ENCODE measurements at places on chromosomes 11 and 22.
A peak's percentile ranks its signal among the peaks of the same experiment; 100 is the strongest.

- no peak for DNase-seq
- no peaks in the 10 kb centered on the region for H3K27me3 ChIP-seq
- H3K4me3 ChIP-seq, result no peak overlapping the region
Measured at GRCh38 chr11:78213526-78214330, 25.0 kb downstream of the USP35 start.

GRCh38 chr11:96322775-96323641, 20.0 kb downstream of the MAML2 start:
- DNase-seq, result no peak
- no peaks in the 10 kb centered on the region for H3K27me3 ChIP-seq

GRCh38 chr11:48107188-48107704, 109.4 kb upstream of the OR4B1 start:
- no peaks in the 10 kb centered on the region for H3K27me3 ChIP-seq
- H3K4me1 ChIP-seq, result no peaks in the 10 kb centered on the region
- DNase-seq, result no peak
- H3K4me3 ChIP-seq, result no peak overlapping the region
- H3K36me3 ChIP-seq, result no peaks in the 10 kb centered on the region

DNA sequence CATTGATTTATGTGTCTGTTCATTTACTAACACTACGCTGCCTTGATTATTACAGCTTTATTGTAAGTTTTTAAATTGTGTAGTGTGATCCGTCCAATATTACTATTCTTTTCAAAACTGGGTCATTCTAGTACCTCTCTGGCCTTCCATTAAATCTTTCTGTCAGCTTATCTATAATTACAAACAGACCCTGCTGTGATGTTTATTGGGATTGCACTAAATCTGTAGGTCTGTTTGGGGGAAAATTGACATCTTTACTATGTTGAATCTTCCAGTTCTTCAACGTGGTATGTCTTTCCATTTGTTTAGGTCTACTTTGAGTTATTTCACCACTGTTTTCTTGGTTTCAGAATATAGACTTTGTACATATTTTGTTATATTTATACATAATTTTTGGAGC, 15.6 kb downstream of the CABIN1 start:
- H3K4me1 ChIP-seq, result no peaks in the 10 kb centered on the region
- no peaks in the 10 kb centered on the region for H3K36me3 ChIP-seq
- no peaks in the 10 kb centered on the region for H3K27me3 ChIP-seq
- H3K4me3 ChIP-seq, result no peak overlapping the region
- no peak overlapping the region for H3K27ac ChIP-seq
- DNase-seq, result no peak

DNA sequence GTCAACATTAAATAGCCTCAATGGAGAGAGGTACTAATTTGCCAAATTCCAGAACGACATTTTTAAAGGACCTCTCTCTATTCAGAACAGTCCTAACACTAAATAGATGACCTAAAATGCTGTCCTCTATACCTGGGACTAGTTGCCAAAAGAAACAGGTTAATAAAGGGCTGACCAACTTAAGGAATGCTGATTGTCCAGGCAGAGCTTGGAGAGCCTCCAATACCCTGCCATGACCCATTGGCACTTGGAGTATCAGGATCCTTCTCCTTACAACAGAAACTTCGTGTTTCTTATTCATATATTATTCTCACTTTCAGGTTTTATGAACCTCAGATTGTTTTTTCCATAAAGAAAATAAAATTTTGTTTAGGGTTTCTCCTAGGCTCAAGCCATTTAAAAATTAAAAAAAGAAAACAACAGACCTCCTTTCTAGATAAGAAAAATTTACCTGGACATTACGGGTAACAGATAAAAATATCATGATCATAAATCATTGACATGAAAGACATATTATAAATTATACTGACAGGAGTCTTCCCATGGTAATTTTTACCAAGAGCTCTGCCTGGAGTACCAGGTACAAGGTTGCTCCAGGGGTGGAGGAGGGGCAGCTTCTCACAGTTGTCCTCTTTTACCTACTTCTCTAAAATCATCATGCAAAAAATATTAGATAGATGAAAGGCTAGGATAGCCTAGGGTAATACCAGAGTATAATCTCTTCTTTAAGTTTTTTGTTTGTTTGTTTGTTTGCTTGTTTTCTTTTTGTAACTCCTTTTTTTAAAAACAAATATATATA, 2.0 kb downstream of the LRRC4C start:
- H3K36me3 ChIP-seq, result no peaks in the 10 kb centered on the region
- no peak for DNase-seq
- no peak overlapping the region for H3K4me3 ChIP-seq

GRCh38 chr11:59192446-59193020, 20.2 kb downstream of the MPEG1 start:
- no peak for DNase-seq
- H3K4me1 ChIP-seq, result peaks cover 2% of the 10 kb centered on the region
- H3K27ac ChIP-seq, result no peak overlapping the region
- H3K36me3 ChIP-seq, result no peaks in the 10 kb centered on the region
- no peak overlapping the region for H3K4me3 ChIP-seq

DNA sequence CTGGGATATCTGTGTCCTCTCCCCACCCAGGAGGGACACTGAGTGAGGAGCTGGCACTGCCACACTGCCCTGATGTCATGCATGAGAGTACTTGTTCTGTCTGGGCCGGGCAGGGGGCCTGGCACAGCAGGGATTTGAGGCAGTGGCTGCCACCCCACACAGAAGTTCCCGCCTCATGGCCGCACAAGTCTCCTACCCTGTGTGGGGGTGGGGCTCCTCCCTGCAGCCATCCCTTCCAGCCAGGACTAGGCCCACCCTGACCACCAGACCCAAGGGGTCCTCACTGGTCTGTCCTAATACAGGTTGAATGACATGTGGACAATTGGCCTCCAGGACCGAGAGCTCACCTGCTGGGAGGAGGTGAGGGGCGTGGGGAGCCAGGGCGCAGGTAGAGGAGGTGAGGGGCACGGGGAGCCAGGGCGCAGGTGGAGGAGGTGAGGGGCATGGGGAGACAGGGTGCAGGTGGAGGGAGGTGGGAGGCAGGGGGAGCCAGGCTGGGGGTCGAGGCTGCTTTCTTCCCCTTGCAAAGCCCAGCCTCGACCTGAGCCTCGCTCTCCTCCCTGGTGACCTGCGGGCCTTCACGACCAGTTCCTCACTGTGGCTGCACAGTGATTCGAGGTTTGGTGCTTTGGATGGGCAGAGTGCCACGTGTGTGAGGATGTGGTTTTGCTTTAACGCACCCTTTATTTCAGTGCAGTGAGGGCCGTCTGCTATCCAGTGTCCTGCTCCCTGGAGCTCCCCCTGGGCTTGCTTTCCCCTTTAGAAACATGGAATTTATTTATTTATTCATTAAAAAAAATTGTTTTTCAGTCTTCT, 7.4 kb downstream of the LZTR1 start:
- DNase-seq, result no peak
- H3K27ac ChIP-seq, result peak overlapping the region; percentile 62
- H3K27me3 ChIP-seq, result no peaks in the 10 kb centered on the region

- H3K4me1 ChIP-seq, result peaks cover 9% of the 10 kb centered on the region
- no peak overlapping the region for H3K27ac ChIP-seq
- no peak overlapping the region for H3K4me3 ChIP-seq
- DNase-seq, result no peak
Measured at GRCh38 chr11:44613153-44613552, 47.7 kb downstream of the CD82 start.

DNA sequence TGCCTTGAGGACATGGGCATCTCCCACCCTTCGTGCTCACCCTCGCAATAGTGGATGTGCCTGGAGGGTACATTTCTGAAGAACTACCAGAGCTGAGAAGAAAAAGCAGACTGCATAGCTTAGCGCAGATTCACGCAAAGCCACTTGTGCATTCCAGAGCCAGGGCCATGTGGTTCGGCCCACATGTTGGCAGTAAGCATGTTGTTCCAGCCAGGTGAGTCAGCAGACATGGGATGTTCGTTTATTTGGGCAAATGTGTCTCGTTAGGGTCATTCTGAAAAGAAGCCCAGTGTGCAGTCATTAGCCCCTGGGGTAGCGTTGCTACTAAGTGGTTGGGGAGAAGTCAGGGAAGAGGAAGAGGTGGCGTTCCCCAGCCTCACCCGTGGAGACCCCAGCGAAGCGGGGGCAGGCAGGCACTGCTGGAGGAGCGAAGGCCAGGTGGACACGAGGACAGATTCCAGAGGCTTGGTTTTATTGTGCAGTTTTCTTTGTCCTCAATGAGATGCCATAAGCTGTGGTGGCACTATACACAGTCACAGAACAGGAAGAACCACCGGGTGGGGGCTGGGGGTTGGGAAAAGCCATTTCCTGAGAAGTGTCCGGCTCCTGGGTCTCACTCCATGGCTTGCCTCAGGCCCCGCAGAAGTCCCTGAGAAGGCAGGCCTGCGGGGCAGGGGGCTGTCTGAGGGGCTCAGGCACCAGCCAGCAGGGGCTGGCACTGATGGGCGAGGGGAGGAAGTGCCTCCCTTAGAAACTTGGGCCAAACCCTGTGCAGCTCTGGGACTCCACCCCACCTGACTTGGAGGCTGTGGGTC, 5.0 kb downstream of the THY1 start:
- no peaks in the 10 kb centered on the region for H3K27me3 ChIP-seq
- no peak overlapping the region for H3K4me3 ChIP-seq
- peaks cover 5% of the 10 kb centered on the region for H3K4me1 ChIP-seq
- H3K27ac ChIP-seq, result no peak overlapping the region
- H3K36me3 ChIP-seq, result no peaks in the 10 kb centered on the region
- no peak for DNase-seq

DNA sequence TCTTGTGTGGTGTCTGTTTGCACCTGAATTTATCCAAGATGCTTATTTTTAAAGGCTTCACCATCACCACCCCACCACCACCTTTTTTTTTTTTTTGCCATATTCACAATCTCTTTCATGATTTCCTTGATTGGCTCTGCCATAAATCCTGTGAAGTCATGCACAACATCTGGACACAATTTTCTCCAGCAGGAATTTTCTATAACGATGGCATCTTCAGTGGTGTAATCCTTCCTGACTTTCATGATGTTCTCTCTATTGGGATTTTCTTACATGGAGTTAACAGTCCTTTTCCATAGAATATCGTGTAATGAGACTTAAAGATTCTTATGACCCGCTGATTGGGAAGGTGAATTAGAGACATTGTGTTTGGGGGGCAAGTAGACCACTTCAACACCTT, 17.8 kb downstream of the ZFP91 start:
- H3K36me3 ChIP-seq, result no peaks in the 10 kb centered on the region
- H3K27me3 ChIP-seq, result no peaks in the 10 kb centered on the region
- H3K4me1 ChIP-seq, result no peaks in the 10 kb centered on the region
- no peak overlapping the region for H3K27ac ChIP-seq

DNA sequence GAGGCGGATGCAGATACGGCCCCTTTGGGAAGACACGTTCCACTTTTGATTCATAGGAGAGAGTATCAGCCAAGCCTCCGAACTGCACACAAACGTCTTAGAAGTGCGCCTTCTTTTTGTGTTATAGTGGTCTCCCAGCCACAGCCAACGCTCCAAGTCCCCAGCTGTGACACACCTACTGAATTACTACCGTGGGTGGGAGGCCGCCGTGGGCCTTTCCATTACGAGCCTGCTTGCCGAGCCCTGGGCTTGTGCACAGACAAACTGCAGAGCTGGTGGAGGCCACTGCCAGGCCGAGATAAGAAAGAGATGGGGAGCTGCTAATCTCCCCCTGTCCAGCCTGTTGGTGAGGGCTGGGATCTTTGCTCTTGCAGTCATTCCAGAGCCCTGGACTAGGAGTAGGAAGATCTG, 761 bp downstream of the HMBS start:
- H3K27ac ChIP-seq, result peak overlapping the region; percentile 79
- DNase-seq, result no peak
- H3K27me3 ChIP-seq, result no peaks in the 10 kb centered on the region
- H3K4me3 ChIP-seq, result peak overlapping the region; percentile 83
- no peaks in the 10 kb centered on the region for H3K36me3 ChIP-seq

- no peak overlapping the region for H3K27ac ChIP-seq
- H3K4me3 ChIP-seq, result no peak overlapping the region
- no peak for DNase-seq
- H3K36me3 ChIP-seq, result no peaks in the 10 kb centered on the region
- H3K27me3 ChIP-seq, result no peaks in the 10 kb centered on the region
Measured at GRCh38 chr11:117794772-117795629, 2.0 kb downstream of the DSCAML1 start.

DNA sequence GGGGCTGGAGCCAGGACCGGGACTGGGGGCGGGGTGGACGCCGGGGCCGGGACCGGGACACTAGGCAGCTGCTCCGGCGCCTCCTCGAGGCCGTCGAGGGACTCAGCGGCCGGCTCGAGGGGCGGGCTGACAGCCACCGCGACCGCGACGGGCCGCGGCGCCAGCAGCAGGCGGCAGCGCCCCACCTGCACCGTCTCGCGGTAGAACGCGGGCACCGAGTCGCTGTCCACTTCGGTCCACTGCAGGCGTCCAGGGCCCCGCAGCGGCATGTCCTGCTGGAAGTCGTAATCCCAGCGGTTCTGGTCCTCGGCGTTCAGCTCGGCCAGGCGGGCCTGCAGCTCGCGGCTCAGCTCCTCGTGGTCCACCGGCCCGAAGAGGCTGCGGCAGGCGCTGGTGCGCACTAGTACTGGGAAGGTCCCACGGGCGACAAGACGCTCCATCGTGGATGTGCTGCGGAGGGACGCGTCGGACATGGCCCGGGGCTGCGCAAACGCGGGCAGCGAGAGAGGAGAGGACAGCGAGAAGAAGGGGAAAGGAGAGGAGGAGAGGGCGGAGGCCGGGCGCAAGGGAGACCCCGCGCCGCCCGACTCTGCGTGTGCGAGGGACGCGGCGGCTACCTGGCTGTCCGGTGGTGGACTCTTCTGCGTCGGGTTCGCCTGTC, 428 bp downstream of the CDKN1C start:
- DNase-seq, result peak; percentile 71
- peak overlapping the region; percentile 72 for H3K27ac ChIP-seq
- H3K4me3 ChIP-seq, result peak overlapping the region; percentile 75
- H3K27me3 ChIP-seq, result no peaks in the 10 kb centered on the region
- H3K4me1 ChIP-seq, result peaks cover 5% of the 10 kb centered on the region
